Endothelial cell (in vitro differentiated cells): ENCODE measurements at places on chromosomes 16 and 17. TPM values are rescaled to one million over a fixed set of nuclear protein-coding genes. Genes with fewer than 3 reads are reported as not detected.

GRCh38 chr17:20225162-20226115, 216.3 kb downstream of the SPECC1 start:
- no peak overlapping the region for H3K27ac ChIP-seq
- no peak overlapping the region for H3K4me3 ChIP-seq
- H3K36me3 ChIP-seq, result no peaks in the 10 kb centered on the region
- DNase-seq, result no peak
- peaks cover 2% of the 10 kb centered on the region for H3K27me3 ChIP-seq

DNA sequence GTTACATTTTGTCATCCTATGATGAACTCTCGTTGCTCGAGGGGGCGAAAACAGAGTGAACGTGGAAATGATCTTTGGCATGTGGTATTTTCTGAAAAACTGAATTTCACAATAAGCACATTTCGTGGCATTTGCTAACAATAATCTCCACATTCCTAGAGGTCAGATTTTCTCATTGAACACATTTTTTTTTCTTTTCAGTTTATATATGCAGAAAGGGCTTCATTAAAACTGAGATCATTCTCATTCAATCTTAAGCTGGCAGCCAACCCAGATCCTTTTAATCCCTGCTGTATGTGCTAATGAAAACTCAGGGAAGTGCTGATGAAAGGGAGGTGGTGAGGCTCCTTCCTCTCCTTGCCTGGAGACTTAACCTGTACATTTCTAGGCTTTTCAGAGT, 52.6 kb downstream of the PRKCA start:
- no peak overlapping the region for H3K4me3 ChIP-seq
- DNase-seq, result no peak
- no peak overlapping the region for H3K27ac ChIP-seq
- H3K36me3 ChIP-seq, result no peaks in the 10 kb centered on the region

GRCh38 chr17:44253006-44253405, 14.9 kb downstream of the SLC4A1 start:
- H3K36me3 ChIP-seq, result peaks cover 3% of the 10 kb centered on the region
- H3K27ac ChIP-seq, result no peak overlapping the region
- no peak overlapping the region for H3K4me3 ChIP-seq
- DNase-seq, result no peak
- H3K27me3 ChIP-seq, result peaks cover 11% of the 10 kb centered on the region

GRCh38 chr17:68398691-68399637, 58.3 kb downstream of the WIPI1 start:
- H3K4me1 ChIP-seq, result peaks cover 22% of the 10 kb centered on the region
- no peaks in the 10 kb centered on the region for H3K36me3 ChIP-seq
- H3K27me3 ChIP-seq, result no peaks in the 10 kb centered on the region
- no peak overlapping the region for H3K4me3 ChIP-seq
- peak; percentile 67 for DNase-seq

DNA sequence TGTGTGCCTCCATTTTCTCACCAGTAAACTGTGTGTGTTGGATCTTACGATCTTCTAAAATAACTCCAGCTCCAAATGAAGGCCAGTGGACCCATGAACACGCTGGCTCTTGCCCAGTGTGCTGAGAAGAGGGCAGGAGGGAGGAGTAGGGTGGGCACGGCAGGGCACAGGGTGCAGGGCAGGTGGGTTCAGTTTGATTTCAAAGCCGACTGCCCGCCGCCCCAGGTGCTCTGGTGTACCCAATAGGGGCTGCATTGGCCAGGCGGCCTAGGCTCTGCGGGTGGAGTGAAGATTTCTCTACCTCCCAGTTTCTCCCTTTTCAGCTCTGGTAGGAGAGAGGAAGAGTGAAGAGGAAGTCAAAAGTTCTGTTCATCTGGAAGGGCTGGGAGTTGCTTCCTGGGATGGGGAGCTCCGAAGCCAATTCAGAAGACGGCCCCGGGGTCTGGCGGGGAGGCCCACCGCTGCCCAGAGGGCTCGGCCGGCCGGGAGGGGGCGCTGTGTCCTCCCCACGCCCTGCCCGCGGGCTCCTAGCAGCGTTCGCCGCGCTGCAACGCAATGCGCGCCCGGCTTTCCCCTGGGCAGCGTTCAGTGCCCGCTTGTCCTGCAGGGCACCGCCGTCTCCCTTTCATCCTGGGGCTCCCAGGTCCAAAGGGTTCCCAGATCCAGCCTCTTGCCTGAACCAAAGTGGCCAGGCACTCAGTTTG, 1.1 kb upstream of the CRHR1 start:
- no peak overlapping the region for H3K27ac ChIP-seq
- peaks cover 2% of the 10 kb centered on the region for H3K4me1 ChIP-seq
- no peak overlapping the region for H3K4me3 ChIP-seq

- peaks cover 4% of the 10 kb centered on the region for H3K4me1 ChIP-seq
- H3K27me3 ChIP-seq, result peaks cover 3% of the 10 kb centered on the region
- no peaks in the 10 kb centered on the region for H3K36me3 ChIP-seq
- no peak for DNase-seq
Observed at GRCh38 chr16:29116980-29117379, 132.1 kb downstream of the LAT start.

DNA sequence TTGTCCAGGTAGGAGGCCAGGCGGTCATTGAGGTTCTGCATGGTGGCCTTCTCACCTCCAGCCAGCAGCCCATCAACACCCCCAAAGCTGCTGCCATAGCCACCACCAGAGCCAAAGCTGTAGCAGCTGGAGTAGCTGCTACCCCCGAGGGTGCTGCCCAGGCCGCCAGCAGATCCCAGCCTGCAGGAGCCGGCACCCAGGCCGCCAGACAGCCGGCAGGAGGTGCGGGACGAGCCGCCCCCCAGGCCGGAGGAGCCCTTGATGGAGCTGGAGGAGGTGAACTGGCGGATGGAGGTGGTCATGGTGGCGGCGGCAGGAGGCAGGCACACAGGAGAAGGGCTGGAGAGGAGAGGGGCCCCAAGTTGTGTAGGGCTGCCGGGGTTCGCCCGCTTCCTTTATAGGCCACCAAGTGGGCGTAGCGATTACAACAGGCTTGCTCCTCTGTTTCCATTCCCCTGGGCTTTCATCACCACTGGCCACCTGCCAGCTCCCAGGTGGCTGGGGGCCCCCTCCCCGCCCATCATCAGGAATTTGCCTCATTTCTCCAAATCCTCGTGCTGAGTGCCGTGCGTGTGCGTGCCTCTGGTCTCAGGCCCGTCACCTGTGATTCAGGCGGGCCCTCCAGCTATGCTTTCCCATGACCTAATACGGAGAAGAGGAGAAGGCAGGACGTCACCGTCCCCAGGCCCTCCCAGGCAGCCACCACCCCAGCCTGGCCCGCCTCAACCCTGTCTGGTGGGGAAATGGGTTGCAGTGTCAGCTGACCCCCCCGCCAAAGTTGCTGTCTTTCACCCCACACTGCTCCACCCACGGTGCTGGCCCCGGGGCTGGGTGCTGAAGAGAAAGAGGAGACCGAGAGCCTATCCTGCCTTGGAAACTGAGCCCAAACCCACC, at the start of gene KRT17:
Gene KRT17 (minus strand): TSS at position 368 of the 894 bp plus-strand sequence. CDS start 66 bp downstream, at position 302.
- peaks cover 2% of the 10 kb centered on the region for H3K4me1 ChIP-seq
- H3K36me3 ChIP-seq, result no peaks in the 10 kb centered on the region
- DNase-seq, result no peak
- H3K27me3 ChIP-seq, result peaks cover 14% of the 10 kb centered on the region

Gene DPEP3
- total RNA-seq, result not detected
